Stimulated activated CD8-positive, alpha-beta memory T cell treated with anti-CD3 and anti-CD28 coated beads, Interleukin-4, amount 100 ng/mL, for 4 hours (primary cell): ENCODE measurements at places on chromosomes 5 and 9.

DNA sequence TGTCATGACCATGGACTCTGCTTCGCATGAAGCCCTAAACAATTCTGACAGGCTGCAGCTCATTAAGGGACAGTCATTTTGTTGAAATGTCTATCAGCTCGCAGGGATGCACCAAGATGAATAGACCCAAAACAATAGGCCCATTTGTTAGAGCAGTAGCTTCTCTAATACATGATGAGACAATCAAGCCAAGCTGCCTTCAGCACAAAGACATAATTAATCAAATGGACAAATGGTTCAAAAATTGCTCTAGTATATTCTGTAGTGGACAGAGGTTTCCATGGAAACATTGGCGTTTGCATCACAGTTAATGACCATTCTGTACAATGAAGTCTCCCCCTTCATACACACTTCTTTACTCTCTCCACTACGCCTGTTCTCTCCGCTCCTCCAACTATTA lies 274.6 kb downstream of the ANXA1 start:
- DNase-seq, result no peak

- no peak for DNase-seq
Measured at GRCh38 chr9:37954581-37954981, 50.7 kb upstream of the SLC25A51 start.

GRCh38 chr9:18608371-18608770 lies 134.4 kb downstream of the ADAMTSL1 start:
- DNase-seq, result no peak

DNA sequence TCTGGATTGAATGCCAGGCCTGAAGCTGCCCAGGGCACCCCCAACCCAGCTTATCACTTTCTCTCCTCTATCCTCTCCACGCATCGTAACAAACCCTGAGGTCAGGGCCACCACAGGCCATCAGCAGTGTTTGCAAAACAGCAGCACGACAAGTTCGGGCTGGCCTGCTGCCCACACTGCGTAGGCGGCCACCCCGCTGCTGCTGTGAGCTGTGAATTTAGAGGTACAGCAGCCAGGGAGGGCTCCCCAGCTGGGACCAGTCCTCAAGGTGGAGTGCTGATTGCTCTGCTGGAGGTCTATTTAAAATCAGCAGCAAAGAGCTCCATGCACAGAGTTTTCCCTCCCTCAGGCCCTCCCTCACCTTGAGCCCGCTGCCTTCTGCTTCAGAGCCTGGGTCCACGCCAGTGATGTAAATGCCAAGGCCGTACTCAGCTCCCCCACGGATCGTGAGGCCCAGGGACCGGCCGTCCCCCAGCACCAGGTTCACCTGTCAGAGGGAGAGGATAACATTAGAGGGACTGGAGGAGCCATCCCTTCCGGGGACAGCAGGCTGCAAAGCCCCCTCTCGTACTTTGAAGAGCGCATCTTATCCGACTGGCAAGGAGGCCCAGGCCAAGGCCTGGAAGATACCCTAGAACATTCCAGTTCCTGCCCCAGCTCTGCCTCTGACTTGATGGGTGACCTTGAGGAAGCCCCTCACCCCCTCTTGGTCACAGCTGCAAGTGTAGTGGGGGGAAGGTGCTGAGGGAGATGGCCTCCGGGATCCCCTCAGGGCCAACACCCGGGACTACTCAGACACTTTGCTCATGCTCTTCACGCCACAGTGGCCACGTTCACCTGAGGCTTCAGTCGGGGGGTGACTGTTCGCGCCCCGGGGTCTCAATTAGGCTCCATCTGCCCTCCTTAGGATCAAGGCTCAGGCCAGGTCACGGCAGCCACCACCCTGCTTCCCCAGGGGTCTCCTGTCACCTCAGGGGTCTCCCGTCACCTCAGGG lies 39.1 kb downstream of the WHRN start:
- no peak for DNase-seq

GRCh38 chr5:172170251-172170701 lies 17.7 kb downstream of the STK10 start:
- DNase-seq, result no peak

- DNase-seq, result no peak
Measured at GRCh38 chr9:137087409-137087925, 682 bp downstream of the MAN1B1 start.

- DNase-seq, result no peak
Measured at GRCh38 chr5:76292620-76293322, 110.3 kb upstream of the IQGAP2 start.

DNA sequence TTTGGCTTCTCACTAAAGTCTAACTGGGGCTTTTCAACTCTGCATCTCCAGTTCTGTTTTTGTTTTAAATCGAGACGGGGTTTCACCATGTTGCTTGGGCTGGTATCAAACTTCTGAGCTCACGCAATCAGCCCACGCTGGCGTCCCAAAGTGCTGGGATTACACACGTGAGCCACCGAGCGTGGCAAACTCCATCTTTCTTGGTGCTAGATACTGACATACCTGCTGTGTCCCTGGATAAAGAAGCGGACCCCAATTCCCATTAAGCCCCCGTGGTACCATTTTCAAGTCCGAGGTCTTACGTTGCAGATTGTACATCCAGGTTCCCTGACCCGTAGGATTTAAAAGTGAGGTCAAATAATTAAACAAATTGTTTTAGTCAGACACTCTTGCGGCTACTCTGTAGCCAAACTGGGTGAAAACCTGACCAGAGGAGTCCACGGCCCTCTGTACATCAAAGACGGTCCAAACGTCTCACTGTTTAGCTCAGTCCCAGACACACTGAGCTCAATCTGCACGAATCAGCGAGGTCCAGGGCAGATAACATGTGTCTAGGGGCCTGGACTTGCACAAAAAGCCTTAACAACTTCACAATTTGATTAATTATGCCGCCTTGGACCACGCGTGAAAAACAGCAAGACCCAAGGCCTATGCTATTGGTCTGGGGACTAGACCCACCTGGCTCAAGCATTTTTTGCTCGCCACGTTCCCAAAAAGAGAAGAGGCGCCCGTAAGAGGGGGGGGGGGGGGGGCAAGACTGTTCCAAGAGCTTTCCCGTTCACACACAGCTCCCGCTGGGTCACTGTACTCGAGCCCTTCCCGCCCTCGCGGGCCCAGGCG lies 727 bp upstream of the DNAJA1 start:
- DNase-seq, result no peak

DNA sequence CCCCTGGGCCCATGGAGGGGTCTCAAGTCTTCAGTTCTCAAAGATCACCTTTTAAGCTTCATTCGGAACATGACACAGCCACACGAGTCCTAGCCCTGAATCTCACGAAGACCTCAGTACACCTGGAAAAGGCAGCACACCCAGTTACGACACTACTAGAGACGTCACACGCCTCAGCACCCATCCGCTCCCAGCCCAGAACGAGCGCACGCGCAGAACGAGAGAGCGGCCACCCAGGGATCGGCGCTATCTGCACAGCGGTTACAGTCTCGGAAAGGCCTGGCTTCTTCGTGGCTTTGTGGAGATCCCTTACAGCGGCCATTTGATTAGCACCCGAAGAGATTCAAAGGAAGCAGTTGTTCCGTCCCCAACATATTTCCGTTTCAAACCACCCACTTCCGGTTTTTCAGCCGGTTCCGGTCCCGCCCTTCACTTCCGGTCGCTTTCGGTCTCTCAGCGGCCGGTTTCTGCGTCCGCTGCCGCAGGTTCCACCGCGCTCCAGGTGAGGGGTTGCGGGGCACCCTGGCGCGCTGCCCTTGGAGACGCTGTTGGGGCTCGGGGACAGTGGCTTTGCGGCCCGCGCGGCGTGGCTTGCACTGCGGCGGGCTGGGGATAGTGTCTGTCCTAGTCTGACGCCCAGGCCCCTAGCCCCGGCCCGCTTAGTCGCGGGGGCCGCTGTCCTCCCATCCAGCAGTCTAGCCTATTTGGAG lies at the start of gene UBLCP1:
UBLCP1 (plus strand) TSS at position 432 of the 710 bp plus-strand sequence. CDS start 5,626 bp downstream, outside the sequence.
- peak; percentile 59 for DNase-seq

- no peak for DNase-seq
Measured at GRCh38 chr5:151026679-151027078, 6.3 kb downstream of the GPX3 start.

DNA sequence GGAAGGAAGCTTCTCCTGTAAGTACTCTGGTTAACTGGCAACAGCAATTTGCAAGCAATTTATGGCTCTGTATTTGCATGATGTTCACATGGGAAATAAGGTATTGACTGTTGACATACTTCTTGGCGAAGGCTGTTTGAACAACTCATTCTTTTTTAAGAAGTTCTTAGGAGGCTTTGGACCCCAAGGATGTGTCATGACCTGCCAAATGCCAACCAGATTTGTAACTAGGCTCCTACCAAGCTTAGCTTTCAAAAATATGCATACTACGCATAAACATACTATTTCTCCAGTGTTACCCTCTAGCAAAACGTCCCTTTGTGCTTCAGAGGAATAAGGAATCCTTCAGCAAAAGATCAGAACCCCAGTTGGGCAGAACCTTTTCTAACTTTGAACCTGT lies 165.2 kb upstream of the MSX2 start:
- DNase-seq, result no peak

GRCh38 chr5:3428334-3428733 lies 167.3 kb upstream of the IRX1 start:
- DNase-seq, result no peak

- DNase-seq, result no peak
Measured at GRCh38 chr5:129098488-129099183, 4.1 kb downstream of the ISOC1 start.

DNA sequence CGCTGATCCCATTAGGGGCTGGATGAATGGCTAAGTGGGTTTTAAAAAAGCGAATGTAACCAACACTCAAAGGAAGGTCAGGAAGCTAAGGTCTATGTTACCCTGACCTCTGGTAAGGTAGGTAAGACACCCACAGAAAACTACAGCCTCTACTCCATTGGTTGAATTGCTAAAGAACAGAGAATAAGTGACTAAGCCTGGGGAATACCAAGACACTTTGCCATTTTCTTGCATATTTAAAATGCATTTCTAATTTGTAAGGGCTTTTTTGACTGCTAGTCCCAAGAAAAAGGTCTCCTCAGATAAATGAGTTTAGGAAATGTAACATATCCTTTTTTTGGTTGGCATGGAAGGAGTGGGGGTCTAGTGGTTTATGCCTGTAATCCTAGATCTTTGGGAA lies 368.7 kb downstream of the BNC2 start:
- no peak for DNase-seq

- no peak for DNase-seq
Measured at GRCh38 chr5:155103146-155103545, 89.6 kb downstream of the KIF4B start.

GRCh38 chr5:169875091-169875728 lies 105.1 kb downstream of the INSYN2B start:
- no peak for DNase-seq

DNA sequence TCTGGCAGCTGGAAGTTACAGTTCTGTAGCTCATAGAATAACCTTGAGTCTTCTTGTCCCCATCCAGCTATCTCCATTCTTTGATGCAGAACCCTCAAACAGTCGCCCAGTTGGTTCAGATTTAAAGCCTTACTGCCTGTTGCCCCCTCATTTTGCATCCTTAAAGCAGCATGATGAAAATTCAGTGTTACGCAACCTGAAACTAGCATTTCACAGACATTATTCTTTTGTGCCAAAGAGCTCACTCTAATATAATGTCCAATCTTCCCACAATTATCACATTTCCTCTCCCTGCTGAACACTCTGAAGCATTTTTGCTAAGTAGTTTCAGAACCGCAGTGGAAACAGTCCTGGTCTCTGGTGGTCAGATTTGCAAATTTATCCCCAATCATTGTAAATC lies 318.0 kb downstream of the PSAT1 start:
- DNase-seq, result no peak

DNA sequence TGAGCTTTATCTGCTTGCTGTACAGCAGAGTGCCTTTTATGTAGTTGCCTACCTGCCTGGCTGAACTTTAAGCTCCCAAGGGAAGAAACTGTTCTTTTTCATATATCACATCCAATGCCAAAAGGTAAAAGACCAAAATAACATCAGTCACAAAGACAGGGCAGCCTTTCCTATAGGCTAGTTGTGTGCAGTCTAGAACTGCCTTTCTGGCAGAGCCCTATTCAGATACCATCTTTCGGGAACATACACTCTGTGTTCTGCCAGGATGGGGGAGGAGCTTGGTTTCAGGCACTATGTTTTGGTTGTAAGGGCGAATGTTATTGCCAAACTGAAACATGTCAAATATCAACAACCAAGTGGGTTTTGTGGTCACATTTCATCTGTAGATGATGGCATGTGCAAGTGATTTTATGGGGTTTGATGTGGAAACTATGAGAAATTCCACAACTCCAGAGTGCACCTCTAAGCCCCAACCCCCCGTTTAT lies 314.5 kb downstream of the ADGRV1 start:
- DNase-seq, result no peak

DNA sequence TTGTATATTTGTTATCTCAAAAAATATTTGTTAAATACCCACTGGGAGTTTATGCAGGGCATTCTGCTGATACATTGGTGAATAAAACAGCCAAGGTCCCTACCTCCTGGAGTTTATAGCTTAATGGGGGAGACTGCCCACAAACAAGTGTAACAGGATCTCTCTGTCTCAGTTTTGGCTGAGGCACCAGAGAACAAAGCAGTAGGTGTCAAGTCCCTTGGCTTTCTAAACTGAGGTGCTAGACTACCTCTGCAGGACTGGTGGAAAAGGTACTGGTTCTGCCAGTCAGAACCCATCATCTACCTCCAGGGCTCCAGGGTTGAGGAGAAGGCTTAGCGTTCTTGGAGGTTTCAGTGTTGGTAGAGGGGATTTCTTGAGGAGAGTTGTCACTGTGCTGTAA lies 188.4 kb upstream of the ELL2 start:
- no peak for DNase-seq

- no peak for DNase-seq
Measured at GRCh38 chr9:93258818-93259489, 75.0 kb downstream of the WNK2 start.

DNA sequence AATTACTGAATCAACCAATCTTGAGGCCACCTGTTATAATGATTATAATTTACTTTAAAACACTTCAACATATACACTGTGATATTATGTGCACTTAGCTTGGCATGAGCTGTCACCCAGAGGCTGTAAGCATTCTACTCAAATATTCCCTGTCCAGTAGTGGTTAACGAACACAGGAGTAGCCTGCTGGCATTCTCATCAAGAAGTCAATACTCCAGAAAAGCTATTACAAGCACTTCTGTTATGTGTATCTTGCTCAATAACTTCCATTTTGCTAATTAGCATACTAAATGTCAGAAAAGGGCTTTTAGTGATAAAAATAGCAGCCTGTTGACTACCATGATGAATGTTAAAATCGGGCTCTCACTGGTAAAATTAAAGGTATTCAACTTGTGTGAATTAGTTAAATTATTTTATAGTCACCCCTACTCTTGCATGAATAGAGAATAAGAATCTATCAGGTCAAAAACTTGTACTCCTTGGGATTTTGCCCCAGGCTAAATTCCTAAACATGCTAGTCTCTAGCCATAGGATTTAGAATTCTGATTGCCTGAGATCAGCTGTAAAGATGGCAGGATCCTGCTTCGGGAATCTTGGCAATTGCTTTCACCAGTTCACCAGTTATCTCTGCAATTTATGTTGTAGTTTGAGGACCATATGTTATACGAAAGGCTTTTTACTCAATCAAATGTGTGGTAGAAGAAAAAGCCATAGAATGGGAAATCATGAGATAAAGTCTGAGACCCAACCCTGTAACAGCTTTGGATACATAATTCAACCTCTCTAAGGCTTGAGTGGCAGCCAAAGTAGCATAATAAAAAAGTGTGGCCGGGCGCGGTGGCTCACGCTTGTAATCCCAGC lies 43.4 kb upstream of the PAM start:
- no peak for DNase-seq

GRCh38 chr9:128575916-128576315 lies 23.5 kb downstream of the SPTAN1 start:
- DNase-seq, result no peak
